ENCODE measurements at places on chromosomes 2 and 18.
A peak's percentile ranks its signal among the peaks of the same experiment; 100 is the strongest.

DNA sequence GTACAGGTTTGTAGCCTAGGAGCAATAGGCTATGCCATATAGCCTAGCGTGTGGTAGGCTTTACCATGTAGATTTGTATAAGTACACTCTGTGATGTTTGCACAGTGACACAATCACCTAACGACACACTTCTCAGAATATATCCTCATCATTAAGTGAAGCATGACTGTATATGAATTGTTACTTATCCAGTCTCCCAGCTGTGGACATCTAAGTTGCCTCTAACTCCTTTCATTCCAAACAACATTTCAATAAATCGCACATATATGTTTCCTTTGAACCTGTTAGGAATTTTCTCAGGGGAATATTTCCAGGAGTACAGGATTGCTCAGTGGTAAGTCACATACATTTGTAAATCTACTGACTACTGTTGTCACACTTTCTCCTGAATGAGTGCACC lies 90.0 kb downstream of the ARHGAP15 start:
- DNase-seq, result no peak

DNA sequence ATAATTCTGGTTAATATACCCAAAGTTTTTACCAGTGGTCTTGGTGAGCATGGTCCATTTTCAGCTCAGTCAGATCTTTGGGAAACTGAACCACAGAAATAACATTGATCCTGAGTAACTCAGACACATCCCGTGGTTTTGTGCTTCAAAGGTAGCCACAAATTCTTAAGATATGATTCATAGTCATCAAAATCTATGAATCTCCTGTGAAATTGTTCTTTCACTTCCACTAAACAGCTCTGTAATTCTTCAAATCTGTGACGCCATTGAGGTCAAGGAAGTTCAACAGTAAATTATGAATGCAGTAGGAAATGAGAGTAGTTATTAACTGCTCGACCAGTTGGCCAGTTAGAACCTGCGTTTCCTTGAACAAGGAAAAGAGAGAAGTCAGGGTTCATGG lies 147.3 kb downstream of the IRS1 start:
- peak; percentile 99 for DNase-seq

DNA sequence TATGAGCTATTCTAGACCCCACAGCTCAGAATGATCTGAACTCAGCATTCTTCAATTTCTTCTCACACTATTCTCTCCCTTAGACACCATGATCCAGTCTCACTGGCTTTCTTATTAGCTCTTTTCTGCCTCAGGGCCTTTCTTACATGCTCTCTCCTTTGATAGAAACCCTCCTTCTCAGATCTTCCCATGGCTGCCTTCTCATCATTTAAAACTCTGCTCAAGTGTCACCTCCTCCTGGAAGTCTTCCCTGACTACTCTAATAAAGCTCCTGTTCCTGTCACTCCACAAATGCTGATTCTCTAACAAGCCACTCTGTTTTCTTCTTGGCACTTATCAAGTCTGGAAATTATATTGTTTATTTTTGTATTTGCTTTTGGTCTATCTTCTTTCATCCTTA lies 131.1 kb downstream of the HNMT start:
- no peak for DNase-seq

DNA sequence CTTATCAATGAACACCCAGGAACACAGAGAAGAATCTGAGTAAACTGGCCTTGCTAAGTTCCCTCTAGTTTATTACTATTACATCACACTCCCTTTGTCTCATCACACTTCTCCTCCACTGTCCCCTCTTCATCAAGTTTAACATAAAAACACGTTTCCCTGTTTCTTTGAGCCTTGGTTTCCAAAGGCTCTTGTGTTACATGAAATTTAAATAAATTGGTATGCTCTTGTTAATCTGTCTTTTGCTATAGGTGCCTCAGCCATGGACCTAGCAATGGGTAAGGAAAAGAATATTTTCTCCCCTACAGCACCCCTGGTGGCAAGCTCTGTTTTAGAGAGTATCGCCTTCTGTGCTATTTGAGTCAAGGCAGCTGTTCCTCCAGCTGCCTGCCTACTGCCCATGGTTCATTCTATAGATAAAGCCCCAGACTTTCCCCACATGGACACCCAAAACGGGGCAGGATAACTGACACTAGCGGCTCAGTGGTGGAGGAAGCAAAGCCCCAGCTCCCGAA lies 31.8 kb downstream of the TGIF1 start:
- peak; percentile 58 for DNase-seq

DNA sequence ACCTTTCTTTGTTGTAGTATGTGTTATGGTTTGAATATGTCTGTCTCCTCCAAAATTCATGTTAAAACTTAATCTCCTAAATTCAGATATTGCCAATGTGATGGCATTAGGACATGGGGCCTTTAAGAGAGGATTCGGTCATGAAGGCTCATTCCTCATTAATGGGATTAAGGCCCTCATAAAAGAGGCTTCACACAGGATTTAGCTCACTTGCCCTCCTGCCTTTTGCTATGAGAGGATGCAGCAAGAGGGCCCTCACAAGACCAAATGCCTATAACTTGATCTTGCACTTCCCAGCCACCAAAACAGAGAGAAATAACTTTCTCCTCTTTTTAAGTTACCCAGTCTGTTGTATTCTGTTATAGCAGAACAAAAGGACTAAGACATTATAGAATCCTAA lies 19.7 kb downstream of the ZBTB14 start:
- DNase-seq, result no peak

DNA sequence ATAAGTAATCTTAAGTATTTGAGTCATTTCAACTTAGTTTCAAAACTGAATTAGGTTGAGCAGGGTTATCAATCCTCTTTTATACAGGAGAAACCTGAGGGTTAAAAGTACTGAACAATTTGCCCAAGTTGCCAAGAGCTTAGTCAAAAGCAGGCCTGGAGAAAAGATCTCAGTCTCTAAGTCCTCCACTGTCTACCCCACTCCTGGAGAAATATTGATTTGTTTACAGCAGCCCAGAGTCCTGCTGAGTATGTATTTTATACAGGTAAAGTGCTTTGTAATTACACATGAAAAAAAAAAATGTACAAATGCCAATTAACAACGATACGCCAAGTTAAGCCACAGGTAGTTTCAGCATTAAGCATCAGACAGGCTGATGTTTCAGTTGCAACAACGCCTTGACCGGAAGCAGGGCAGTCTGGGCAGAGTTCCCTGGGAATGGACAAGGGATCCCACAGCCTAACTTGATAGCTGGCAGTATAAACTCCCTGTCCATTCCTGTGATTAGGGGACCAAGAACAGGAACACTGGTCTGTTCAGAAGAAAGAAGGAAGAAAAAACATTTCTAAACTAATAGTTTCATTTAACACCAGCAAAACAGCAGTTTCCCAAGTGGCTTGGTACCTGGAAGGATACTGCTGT lies 132.9 kb downstream of the MYO5B start:
- no peak for DNase-seq

All from ELR (cell line).